Stromal cell of bone marrow (primary cell): ENCODE measurements at places on chromosomes 1 and 21.

DNA sequence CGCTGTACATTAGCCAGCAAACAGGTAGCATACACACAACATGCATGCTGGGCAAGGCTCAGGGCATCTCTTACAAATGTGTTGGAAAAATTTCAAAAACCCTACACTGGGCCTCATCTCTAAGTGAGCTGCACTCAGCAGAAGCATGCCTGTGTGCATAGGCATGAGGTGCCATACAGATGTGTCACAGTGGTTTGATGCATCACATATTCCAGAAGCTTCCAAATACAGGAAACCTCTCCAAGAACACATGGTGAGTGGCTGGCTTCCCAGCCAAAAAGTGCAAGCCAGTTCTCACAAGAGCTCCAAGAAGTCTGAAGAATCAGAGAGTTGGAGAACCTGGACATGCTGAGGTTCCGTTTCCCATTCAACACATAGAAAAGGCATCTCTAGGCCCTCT is 58.3 kb downstream of the CD46 start:
- DNase-seq, result peak; percentile 73

GRCh38 chr1:212944229-212944901 is 6.0 kb upstream of the VASH2 start:
- no peak for DNase-seq

GRCh38 chr1:60809204-60809980 is 273.0 kb upstream of the NFIA start:
- DNase-seq, result no peak

- DNase-seq, result no peak
Measured at GRCh38 chr1:150176593-150176992, 26.9 kb downstream of the PLEKHO1 start.

GRCh38 chr1:7527733-7528045 is 243.4 kb upstream of the VAMP3 start:
- no peak for DNase-seq

GRCh38 chr1:66852870-66853269 is 51.8 kb upstream of the INSL5 start:
- no peak for DNase-seq

GRCh38 chr21:44282370-44282769 is 3.3 kb upstream of the AIRE start:
- no peak for DNase-seq

- no peak for DNase-seq
Measured at GRCh38 chr1:84492726-84493125, 13.5 kb upstream of the SPATA1 start.

DNA sequence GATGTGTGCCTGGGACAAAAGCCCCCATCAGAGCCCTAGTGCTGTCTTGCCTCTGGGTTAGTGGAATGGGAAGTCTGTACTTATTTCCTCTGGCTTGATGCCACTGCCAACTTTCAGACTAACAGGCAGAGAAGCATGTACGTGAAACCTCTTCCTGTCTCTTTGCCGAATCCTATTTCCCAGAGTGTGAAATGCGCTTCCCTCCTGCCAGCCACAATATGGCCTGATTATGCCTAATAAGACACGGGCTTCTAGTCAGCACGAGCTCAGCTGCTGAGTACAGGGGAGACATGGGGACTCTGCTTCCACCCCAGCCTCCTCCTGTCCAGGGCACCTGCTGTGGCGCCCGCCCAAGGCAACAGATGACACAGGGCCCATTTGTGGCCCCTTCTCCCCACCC is 111.4 kb downstream of the KCND3 start:
- DNase-seq, result no peak

- no peak for DNase-seq
Measured at GRCh38 chr1:214510914-214511638, 40.3 kb downstream of the PTPN14 start.

GRCh38 chr1:234260578-234260977 is 112.7 kb upstream of the COA6 start:
- DNase-seq, result no peak

DNA sequence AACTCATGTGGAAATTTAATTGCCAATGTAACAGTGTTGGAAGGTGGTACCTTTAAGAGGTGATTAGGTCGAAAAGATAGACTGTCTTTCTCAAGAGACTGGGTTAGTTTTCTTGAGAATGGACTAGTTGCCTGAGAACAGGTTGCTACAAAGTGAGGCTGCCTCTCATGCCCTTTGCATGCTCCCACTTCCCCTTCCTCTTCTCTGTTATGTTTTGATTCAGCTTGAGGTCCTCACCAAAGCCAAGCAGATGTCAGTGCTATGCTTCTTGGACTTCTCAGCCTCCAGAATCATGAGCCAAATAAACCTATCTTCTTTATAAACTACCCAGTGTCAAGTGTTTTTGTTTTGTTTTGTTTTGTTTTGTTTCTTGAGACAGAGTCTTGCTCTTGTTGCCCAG is 187.0 kb upstream of the RUNX1 start:
- DNase-seq, result no peak

DNA sequence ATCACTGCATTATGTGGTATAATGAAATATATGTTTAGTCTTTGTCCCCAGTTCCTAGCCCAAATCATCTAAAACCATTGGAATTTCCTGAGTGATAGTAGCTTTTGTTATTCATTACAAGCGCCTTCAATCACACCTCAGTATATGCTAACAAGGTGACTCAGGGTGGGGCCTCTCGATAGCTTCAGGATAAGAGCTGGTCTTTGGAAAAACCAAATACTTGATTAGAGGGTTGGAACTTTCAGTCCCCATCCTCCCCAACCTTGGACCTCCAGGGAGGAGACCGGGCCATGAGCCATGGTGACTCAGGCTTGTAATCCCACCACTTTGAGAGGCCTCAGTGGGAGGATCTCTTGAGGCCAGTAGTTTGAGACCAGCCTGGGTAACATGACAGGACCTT is 5.1 kb upstream of the BRDT start:
- DNase-seq, result no peak

GRCh38 chr1:76068542-76068941 is 6.0 kb upstream of the ST6GALNAC3 start:
- no peak for DNase-seq

GRCh38 chr1:219413536-219413935 is 199.4 kb downstream of the ZC3H11B start:
- DNase-seq, result no peak

GRCh38 chr1:195530961-195531360 is 1077.3 kb downstream of the KCNT2 start:
- DNase-seq, result no peak

GRCh38 chr1:210144736-210145135 is 87.9 kb upstream of the SERTAD4 start:
- DNase-seq, result no peak
